ENCODE measurements at places on chromosomes 11 and 22. TPM values are rescaled to one million over a fixed set of nuclear protein-coding genes. Genes with fewer than 3 reads are reported as not detected.

GRCh38 chr11:86818462-86819192, 18.3 kb downstream of the PRSS23 start:
- no peak overlapping the region for H3K4me3 ChIP-seq
- H3K27me3 ChIP-seq = peaks cover 43% of the 10 kb centered on the region
- no peak for DNase-seq

DNA sequence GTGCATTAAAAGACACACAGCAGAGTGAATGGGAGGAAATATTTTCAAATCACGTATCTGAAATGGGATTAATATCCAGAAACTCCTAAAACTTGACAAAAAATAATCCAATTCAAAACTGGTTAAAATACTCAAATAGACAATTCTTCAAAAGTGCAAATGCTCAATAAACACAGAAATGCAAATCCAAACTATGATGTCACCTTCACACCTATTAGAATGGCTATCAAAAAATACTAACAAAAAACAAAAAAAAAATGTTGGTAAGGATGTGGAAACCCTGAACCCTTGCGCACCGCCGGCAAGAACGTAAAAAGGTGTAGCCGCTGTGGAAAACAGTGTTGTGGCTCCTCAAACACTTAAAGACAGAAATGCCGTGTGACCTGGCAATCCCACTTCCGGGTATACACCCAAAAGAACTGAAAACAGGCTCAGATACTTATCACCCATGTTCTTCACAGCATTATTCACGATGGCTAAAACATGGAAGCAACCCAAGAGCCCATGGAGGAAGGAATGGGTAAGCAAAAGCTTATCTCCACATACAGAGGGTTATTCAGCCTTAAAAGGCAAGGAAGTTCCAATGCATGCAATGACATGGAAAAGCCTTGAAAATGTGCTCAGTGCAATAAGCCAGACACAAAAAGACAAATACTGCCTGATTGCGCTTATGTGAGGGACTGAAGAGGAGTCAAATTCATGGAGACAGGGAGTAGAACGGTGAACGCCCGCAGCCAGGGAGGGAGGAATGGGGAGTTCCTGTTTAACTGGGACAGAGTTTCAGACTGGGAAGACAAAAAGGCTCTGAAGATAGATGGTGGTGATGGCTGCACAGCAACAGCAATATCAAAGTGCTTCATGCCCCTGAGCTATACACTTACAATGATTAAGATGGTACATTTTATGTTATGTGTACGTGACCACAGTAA, 19.6 kb downstream of the BRD1 start:
- no peaks in the 10 kb centered on the region for H3K27me3 ChIP-seq
- peak overlapping the region; percentile 4 for H3K4me3 ChIP-seq
- H3K27ac ChIP-seq = peak overlapping the region; percentile 84
- DNase-seq = peak; percentile 36
- H3K36me3 ChIP-seq = peaks cover 44% of the 10 kb centered on the region

GRCh38 chr11:68714060-68714856, 29.9 kb downstream of the GAL start:
- no peak overlapping the region for H3K27ac ChIP-seq
- no peaks in the 10 kb centered on the region for H3K27me3 ChIP-seq
- H3K4me1 ChIP-seq = no peaks in the 10 kb centered on the region
- no peak for DNase-seq

DNA sequence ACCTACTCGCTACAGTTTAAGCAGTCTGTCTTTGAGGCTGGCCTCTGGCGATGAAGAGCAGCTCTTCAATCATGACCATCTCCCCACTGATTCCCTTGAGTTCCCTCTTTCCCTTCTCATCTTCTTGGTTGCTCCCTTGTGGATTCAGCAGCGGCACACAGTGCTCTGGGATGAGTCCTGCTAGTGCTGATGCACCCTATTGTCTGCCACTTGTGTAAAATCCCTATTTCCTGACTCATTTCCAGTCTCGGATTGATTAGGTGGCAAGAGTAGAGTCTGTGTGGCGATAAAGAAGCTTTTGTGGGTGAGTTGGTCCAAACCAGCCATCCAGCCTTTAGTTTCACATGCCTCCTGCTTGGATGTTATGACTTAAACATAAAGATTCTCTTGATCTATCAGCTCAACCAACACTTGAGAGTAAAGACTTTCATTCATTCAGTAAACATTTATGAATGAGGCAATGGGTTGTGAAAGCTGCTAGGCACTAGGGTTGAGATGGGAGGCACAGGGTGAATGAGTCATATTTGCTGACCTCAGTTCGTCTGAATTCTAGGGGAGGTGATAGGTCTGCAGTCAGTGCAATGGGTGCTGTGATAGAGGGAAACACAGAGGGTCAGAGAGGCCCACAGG, 219.4 kb upstream of the RAG2 start:
- no peak overlapping the region for H3K27ac ChIP-seq
- H3K36me3 ChIP-seq = no peaks in the 10 kb centered on the region
- H3K27me3 ChIP-seq = peaks cover 4% of the 10 kb centered on the region
- no peak for DNase-seq
- H3K4me3 ChIP-seq = no peak overlapping the region
- H3K4me1 ChIP-seq = no peaks in the 10 kb centered on the region

DNA sequence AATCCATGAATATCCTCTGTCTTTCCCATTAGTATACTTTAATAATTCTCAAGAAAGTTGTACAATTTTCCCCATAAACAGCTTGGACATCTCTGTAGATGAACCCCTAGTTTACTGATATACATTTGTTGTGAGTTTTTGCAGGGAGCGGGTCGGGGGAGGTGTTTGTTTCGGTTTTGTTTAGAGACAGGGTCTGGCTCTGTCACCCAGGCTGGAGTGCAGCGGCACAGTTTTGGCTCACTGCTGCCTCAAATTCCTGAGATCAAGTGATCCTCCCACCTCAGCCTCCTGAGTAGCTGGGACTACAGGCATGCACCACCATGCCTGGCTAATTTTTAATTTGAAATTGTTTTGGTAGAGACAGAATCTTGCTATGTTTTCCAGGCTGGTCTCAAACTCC, 57.6 kb downstream of the IGLL5 start:
- no peak for DNase-seq
- H3K4me3 ChIP-seq = no peak overlapping the region
- peaks cover 5% of the 10 kb centered on the region for H3K4me1 ChIP-seq

DNA sequence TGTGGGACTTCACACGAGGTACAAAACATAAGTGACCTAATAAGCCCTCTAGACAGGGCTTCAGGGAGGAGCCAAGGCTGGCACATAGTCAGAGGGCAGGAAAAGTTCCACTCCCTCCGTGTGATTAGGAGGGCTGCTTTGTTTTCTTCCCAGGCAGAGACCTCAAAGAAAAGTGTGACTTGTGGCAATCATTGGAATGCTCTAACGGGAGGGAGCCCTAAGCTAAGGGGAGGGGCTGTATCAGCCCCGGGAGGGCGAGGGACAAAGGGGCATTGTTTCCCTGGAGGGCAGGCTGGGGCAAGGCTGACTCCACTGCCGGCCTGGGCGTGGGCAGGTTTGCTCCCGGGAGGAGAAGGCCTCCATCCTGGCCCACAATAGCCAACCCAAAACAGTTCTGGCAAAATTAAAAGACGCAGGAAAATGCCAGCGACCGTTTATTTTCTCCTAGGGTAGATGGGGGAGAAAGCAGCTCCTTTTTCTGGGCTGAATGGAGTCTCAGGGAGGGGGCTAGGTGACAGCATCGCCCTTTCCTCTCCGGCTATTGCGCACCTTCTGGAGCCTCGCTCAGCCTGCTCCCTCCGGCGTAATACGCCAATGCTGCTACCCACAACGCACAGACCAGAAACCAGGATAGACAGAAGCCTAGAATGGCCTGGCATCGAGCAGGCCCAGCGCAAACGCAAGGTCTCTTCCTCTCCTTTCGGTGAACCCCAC, 60.2 kb downstream of the ENDOD1 start:
- H3K36me3 ChIP-seq = peaks cover 3% of the 10 kb centered on the region
- H3K4me3 ChIP-seq = peak overlapping the region; percentile 84
- peaks cover 43% of the 10 kb centered on the region for H3K4me1 ChIP-seq
- H3K27ac ChIP-seq = peak overlapping the region; percentile 86

DNA sequence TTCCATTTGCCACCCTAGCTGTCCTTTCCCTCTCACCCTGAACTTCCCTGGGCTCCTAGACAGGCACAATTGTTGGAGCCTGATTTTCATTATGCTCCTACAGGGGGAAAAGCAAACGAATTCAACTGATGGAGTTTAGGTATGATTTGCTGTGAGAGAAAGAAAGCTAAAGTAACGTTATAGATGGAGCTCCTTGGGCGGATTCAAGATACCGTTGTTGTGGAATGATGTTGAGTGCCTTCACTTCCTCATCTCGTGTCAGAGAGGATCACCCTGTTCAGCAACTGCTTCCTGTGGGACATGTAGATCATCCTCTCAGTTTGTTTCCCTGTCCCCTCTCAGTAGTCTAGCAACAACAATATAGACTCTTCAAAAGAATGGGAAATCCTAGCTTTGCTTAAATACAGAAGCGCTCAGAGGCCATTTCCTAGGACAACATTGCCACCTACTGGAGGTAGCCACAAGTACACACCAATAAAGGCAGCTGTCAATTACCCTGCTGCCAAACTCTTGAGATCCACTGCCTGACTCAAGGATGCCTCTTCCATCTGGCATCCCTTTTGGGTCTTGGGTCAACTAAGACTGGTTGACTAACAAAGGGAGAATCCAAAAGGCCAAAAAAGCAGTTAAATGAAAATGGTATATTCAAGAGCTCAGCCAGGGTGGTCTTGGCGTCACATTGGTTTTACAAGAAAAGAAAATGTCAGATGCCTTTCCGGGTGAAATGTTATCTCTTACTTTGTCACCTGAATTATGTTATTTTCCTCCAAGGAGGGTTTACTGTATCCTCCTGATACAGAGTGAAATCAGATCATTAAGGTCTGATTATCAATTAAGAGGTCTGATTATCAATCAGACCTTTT, 13.5 kb upstream of the DTX4 start:
- DNase-seq = peak; percentile 46
- no peak overlapping the region for H3K4me3 ChIP-seq
- no peak overlapping the region for H3K27ac ChIP-seq
- peaks cover 4% of the 10 kb centered on the region for H3K4me1 ChIP-seq

GRCh38 chr11:1006762-1007161, 29.8 kb downstream of the MUC6 start:
- H3K4me3 ChIP-seq = no peak overlapping the region
- no peak overlapping the region for H3K27ac ChIP-seq
- H3K4me1 ChIP-seq = no peaks in the 10 kb centered on the region
- H3K36me3 ChIP-seq = peaks cover 8% of the 10 kb centered on the region
- DNase-seq = no peak
- H3K27me3 ChIP-seq = no peaks in the 10 kb centered on the region

GRCh38 chr22:48021991-48022401, 1259.5 kb downstream of the TBC1D22A start:
- no peaks in the 10 kb centered on the region for H3K4me1 ChIP-seq
- no peak overlapping the region for H3K4me3 ChIP-seq
- peaks cover 8% of the 10 kb centered on the region for H3K27me3 ChIP-seq
- peaks cover 5% of the 10 kb centered on the region for H3K36me3 ChIP-seq
- no peak overlapping the region for H3K27ac ChIP-seq
- no peak for DNase-seq

- H3K27ac ChIP-seq = no peak overlapping the region
- H3K4me3 ChIP-seq = no peak overlapping the region
- H3K4me1 ChIP-seq = no peaks in the 10 kb centered on the region
- no peaks in the 10 kb centered on the region for H3K27me3 ChIP-seq
- no peaks in the 10 kb centered on the region for H3K36me3 ChIP-seq
These were observed 691.6 kb upstream of the ANO5 start for GRCh38 chr11:21501245-21501644.

GRCh38 chr11:99098751-99099150, 78.0 kb downstream of the CNTN5 start:
- H3K4me1 ChIP-seq = no peaks in the 10 kb centered on the region
- no peak for DNase-seq
- H3K36me3 ChIP-seq = no peaks in the 10 kb centered on the region
- H3K4me3 ChIP-seq = no peak overlapping the region

- H3K36me3 ChIP-seq = no peaks in the 10 kb centered on the region
- no peak overlapping the region for H3K27ac ChIP-seq
- DNase-seq = no peak
- no peaks in the 10 kb centered on the region for H3K27me3 ChIP-seq
- H3K4me3 ChIP-seq = no peak overlapping the region
These were observed 55.9 kb downstream of the SEZ6L start for GRCh38 chr22:26225207-26225606.

DNA sequence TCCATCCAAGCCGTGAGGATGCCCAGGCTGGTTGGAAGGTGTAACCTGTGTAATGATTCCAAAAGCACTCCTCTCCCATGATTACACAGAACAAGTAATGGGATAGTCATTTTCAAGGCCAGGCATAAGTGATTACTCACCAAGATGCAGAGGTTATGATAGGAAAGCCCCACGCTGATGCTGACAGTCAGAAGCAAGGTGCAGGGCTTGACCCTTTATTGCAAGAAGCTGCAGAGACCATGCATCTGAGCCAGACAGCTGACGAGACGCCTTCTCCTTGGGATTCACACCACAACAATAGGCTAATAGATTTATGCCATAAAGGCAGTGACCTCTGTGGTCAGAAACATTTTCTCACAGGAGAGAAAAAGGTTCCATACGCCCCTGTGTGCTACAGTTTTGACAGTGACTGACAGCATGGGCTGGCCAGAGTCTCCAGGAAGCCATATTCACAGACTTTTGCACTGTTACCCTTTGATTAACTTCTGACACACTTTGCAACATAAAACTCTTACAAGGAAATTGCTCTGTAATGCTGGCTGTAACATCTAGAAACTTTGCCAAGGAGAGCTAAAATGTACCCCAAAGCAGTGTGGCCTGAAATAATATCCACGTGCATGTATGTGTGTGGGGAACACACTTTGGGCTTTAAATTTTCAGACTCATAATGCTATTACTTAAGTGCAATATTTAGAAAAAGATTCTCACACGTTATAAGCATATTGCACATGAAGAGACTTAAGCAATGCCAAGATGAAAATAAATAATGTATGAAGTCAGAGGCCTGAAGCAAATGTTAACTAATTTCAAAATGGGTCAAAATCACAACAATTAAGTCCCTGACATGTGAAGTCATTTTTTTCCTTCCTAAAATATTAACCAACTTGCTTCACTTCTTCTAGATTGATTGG, 1079.0 kb upstream of the TENM4 start:
- no peaks in the 10 kb centered on the region for H3K4me1 ChIP-seq
- H3K4me3 ChIP-seq = no peak overlapping the region
- DNase-seq = no peak
- H3K36me3 ChIP-seq = no peaks in the 10 kb centered on the region
- H3K27me3 ChIP-seq = no peaks in the 10 kb centered on the region

DNA sequence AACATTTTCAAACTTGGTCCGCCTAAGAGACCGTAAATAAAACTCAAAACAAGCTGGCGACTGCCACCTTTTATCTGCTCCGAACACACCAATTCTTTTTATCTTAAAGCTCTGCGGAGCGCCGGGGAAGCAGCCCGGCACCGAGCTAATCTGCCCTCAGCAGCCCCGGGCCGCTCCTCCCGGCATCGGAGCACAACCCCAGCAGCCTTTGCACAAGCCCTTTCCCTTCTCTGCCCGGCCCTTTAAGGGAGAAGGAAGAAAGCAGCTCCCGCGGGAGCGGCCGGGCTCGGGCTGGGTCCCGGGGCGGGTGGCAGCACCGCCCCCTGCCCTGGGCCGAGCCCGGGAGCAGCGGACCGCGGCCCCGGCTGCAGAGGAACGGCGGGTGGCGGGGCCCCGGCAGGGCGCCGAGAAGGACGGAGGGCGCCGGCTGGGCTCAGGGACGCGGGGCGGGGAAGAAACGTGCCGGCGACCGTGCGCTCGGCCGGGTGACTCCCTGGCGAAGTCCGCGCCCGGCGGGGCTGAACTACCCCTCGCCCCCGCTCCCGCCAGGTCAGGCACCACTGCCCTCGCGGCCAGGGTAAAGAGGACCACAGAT, 133.6 kb upstream of the C11orf58 start:
- H3K4me1 ChIP-seq = peaks cover 14% of the 10 kb centered on the region
- no peak for DNase-seq
- H3K27ac ChIP-seq = no peak overlapping the region

Gene NRXN2
- 0.58 TPM for total RNA-seq

Gene SLC22A6
- total RNA-seq = not detected

Gene NXPE2
- total RNA-seq = not detected

Gene OR56A1
- not detected for total RNA-seq

Gene PPFIA1
- total RNA-seq = 30.9 TPM

Gene P2RY2
- total RNA-seq = not detected
